ENCODE measurements at places on chromosomes 12 and 14. TPM values are rescaled to one million over a fixed set of nuclear protein-coding genes. Genes with fewer than 3 reads are reported as not detected.

DNA sequence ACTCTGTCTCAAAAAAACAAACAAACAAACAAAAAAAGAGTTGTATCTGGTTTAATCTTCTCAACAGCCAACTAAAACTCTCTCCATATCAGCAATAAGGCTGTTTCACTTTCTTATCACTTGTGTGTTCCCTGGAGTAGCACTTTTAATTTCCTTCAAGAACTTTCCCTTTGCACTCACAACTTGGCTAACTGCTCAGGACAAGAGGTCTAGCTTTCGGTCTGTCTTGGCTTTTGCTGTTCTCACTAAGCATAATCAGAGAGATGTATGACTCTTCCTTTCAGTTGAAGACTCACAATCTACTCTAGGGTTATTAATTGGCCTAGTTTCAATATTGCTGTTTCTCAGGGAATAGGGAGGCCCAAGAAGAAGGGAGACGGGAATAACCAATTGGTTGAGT is 12.3 kb downstream of the NEMP1 start:
- no peak for DNase-seq

DNA sequence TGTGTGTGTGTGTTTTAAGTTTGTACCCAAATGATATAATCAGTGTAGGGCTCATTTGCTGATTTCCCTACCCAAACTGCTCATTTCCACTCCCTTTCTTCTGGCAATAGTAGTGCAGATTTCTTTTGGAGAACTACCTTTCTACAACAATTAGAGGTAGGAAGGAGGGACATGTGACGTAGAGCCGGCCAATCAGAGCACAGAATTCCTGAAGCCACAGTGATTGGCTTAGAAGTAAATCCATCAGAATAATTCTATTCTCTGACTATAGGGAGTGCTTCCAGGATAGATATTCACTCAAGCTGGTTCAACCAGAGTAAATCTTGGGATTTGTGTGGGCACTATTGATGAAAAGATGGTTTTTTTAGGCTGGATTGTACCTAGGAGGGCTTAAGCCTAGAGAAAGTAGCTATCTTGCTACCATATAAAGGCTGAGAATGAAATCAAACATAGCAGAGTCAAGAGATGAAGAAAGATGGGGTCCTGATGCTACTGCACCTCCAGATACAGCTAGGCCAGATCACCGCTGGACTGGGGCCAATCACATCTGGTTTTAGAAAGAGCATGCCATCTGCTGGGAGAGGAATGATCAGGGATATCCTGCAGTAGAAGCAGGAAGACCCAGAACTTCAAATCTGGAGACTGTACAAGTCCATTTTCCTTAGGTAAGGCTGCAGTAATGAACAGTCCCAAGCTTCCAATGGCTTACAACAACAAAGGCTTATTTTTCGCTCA is 54.1 kb upstream of the NUAK1 start:
- no peak for DNase-seq

- DNase-seq, result peak; percentile 81
Measured at GRCh38 chr12:124588751-124589267, 21.4 kb upstream of the NCOR2 start.

- no peak for DNase-seq
Measured at GRCh38 chr12:27207615-27208413, 36.3 kb upstream of the STK38L start.

DNA sequence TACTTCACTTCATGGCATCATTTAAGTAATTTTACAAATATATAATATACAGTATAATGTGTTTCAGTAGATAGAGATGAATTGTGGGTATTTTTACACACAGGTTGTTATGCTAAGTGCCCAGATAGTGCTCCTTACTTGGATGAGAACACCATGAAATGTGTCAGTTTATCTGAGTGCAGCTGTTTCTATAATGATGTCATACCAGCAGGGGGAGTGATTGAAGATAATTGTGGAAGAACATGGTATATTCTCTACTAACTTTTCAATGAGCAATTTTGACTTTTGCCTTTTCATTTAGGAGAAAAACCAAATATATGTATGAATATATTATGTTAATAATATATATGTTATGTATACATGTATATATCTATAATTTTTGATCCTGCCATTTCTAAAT is 221.6 kb downstream of the LRRK2 start:
- DNase-seq, result no peak

ADAMTS20 gene
- total RNA-seq, result not detected

ELK3 gene
- 23.8 TPM for total RNA-seq

RNF212B gene
- not detected for total RNA-seq

SLC17A8 gene
- total RNA-seq, result not detected

VWF gene
- 46.7 TPM for total RNA-seq

LRRK2 gene
- 24.4 TPM for total RNA-seq

EFS gene
- total RNA-seq, result 10.0 TPM
